Muscle of arm (tissue), 14 donors: ENCODE measurements at places on chromosomes 4 and X.
A peak's percentile ranks its signal among the peaks of the same experiment; 100 is the strongest.

GRCh38 chr4:105544520-105545286 lies 7.7 kb upstream of the ARHGEF38 start:
- no peak for DNase-seq

DNA sequence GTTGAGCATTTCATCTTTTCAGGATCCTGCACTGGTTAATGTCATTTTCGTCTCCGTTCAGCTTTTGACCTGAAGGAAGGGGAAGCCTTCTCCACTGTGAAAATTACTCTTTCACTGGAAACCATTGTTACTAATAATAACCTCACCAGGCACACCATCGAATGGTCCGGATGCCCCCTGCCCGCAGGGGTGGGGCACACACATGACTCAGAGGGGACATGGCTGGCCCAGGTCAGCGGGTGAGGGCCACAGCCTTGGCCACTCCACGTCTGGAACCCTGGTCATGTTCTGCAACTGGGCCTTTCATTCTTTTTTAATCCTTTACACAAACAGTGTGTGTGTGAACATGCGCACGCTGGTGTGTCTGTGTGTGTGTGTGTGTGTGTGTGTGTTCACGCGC lies 191.8 kb downstream of the BCOR start:
- DNase-seq = no peak

GRCh38 chr4:128782875-128783614 lies 26.5 kb upstream of the JADE1 start:
- DNase-seq = no peak

GRCh38 chr4:28444886-28445496 lies 1584.3 kb downstream of the STIM2 start:
- DNase-seq = no peak

DNA sequence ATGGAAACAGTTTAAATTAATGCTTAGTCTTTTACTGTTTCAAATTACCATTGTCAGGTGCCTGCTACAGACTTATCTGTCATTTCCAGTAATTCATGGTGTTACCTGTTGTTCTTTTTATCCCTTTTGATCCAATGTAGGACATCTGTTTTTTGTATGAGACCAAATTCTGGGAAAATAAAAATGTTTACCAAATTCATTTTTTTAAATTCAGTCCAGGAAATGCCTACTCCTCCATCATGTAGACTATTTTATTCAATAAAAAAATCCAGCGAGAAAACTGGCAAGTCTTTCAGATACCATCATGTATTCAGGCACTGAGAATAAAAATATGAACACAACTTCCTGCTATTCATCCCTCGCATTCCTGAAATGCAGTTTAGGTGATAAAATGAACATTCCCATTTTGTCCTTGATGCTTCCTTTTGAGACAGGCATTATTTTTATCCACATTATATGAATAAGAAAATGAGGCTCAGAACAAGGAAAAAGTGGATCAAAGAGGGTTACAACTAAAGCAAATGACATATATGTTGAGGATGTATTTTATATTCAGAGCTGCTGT lies 584.2 kb downstream of the SPRY1 start:
- no peak for DNase-seq

DNA sequence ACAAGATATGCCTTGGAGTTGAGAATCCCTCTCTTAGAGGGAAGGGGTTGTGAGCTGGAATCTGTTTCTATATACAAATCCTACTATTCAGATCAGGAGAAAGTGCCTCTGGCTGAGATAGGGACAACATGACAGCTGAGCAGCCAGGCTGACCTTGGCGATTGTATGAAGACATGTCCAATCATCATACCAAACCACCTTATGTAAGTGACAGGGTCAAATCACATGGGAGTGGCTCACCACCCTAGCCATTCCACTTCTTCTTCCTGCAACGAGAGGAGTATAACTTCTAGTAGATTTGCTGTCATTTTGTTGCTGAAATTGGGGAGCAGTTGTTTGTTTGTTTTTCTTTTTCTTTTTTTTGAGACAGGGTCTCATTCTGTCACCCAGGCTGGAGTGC lies 48.3 kb upstream of the TMEM150C start:
- DNase-seq = no peak

DNA sequence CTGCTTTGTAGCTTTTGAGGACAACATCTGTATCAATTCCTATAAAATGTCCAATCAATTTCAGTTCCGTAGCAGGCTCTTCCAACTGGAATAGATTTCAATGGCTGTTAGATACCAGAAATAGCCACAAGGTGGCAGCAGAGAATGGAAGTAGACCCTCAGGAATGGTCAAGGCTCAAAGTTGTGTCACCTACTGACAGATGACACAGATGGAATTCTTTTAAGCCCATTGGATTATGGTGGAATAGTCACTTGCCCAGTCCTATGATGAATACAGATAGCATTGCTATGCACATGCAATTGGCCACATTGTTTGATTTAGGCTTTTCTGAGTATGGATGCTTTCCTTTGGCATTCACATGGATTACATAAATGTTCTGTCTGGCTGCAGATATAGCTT lies 130.4 kb upstream of the RADX start:
- DNase-seq = peak; percentile 37

GRCh38 chrX:5638572-5638971 lies 590.1 kb downstream of the NLGN4X start:
- no peak for DNase-seq

DNA sequence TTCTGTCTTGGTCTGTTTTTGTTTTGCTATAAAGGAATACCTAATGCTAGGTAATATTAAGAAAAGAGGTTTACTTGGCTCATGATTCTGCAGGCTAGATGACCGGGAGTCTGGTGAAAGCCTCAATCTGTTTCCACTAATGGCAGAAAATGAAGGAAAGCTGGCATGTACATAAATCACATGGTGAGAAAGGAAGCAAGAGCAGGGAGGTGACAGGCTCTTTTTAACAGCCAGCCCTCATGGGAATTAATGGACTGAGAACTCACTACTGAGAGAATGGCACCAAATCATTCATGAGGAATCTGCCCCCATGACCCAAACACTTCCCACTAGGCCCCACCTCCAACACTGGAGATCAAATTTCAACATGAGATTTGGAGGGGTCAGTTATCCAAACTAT lies 27.6 kb downstream of the SATL1 start:
- DNase-seq = no peak

DNA sequence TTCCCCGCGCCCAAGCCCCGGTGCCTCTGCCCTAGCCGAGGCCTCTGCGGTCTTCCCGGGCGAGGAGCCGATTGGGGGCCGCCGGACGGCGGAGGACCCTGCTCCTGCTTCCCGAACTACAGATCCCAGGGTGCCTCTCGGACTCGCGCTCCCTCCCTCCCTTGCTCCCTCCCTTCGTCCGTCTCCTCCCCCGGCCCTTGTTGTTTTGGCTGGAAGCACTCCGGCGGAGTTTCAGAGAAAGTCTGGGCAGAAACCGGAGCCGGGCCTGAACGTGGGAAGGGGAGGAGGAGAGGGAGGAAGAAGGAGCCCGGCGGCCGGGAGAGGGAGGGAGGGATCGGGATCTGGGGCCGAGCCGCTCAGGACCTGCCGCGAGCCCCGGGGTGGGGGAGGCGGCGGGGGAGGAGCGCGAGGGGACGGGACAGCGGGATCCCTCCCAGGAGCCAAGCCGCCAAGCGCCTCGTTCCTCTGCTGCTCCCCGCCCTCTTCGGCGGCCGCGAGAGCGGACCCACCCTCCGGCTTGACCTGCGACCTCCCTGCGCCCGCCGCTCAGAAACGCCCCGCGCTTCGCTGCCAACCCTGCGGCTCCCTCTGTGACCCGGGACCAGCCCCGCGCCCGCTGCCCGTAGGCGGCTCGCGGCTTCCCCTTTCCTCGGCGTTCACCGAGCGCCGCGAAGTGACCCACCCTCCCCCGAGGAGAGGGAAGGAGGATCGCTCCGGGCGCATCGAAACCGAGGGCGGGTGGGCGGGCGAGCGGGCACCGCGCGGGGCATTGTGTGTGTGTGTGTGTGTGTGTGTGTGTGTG lies 496 bp upstream of the GAB1 start:
- DNase-seq = peak; percentile 94

- no peak for DNase-seq
Measured at GRCh38 chr4:131764730-131765129, 1384.4 kb upstream of the PCDH10 start.

DNA sequence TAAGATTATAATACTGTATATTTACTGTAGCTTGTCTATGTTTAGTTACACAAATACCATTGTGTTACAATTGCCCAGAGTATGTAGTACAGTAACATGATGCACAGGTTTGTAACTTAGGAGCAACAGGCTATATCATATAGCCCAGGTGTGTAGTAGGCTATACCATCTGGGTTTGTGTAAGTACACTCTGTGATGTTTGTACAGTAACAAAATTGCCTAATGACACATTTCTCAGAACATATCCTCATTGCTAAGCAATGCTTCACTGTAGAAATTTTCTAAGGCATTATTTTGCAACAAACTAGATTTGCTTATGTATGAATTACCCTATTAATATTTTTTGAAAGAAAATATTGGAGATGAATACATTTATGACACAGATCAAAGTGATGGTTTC lies 1390.9 kb downstream of the C4orf33 start:
- DNase-seq = no peak

- DNase-seq = no peak
Measured at GRCh38 chr4:103994059-103994458, 274.3 kb upstream of the TACR3 start.

DNA sequence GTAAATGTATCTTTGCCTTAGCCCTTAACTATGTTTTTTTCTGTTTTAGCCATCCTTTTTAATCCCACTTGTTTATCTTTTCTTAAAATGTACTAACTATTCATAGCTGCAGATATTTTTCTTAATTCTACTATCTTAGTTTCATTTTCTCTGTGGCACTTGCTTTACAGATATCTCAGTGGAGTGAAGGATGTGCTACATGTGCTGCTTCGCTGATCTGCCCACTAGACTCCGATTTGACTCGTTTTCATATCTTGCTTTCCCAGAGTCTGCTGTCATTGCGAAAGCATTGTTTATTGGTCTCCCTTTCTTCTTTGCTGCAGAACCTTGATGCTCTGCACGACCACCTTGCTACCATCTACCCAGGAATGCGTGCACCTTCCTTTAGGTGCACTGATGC lies 30.6 kb downstream of the GUCY1B1 start:
- DNase-seq = no peak

GRCh38 chr4:153916273-153916755 lies 127.4 kb upstream of the SFRP2 start:
- no peak for DNase-seq

DNA sequence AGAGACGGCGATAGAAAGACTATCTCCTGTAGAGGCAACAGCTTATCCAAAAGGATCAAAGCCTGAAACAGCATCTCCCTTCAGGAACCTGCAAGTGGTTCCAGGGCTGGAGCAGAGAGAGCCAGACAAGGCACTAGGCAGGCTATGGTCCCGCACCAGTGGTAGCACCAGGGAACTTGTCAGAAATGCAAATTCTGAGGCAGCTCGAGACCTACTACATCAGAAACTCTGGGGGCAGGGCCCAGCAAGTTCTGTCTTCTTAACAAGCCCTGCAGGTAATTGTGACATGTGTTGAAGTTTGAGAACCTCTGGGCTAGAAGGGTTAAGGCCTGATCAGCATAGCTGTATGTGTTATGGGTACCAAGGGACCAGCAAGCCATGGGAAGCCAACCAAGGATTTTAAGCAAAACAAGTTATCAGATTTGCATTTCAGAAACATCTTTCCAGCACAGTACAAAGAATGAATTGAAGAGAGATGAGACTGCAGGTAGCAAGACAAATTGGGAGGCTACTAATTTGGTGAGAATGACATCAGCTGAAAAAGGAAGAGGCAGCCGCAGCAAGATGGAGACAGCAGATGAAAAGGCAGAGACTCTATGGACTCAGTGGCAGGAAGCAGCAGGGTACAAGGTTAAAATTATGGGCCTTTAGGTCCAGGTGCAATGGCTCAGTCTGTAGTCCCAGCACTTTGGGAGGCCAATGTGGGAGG lies 139.7 kb downstream of the TSPAN5 start:
- DNase-seq = no peak

DNA sequence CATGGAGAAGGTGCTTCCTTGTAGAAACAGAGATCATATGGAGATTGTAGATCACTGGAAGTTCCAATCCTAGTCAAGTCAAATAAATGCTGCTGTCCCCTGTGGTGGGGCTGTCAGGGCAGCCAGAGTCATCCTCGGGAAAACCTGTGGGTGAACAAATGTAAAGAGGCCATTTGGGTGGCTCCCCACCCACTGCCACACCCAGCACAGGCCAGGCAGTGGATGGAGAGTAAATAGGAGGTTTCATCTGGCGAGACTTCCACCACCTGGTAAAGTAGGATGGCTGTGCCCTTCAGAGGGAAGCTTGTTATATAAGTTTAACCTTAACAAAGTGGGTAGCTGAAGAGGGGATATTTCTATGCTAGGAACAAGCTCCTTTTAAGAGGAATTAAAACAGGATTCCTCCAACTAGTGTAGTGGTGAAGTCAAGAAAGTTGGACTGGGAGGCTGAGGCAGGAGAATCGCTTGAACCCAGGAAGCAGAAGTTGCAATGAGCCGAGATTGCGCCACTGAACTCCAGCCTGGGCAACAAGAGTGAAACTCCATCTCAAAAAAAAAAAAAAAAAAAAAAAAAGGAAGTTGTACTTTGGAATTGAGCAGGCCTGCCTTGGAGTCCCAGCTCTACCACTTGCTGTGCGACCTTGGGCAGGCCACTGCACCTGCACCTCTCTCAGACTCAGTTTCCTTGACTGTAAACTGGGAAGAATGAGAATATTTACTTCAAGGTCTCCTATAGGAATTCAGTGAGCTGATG lies 273.7 kb downstream of the PTTG2 start:
- DNase-seq = no peak

GRCh38 chr4:78735697-78736096 lies 40.5 kb upstream of the BMP2K start:
- DNase-seq = no peak

- no peak for DNase-seq
Measured at GRCh38 chrX:129724754-129725153, 14.0 kb upstream of the XPNPEP2 start.
